Mesangial cell (primary cell): ENCODE measurements at places on chromosomes 11 and 22. TPM values are rescaled to one million over a fixed set of nuclear protein-coding genes. Genes with fewer than 3 reads are reported as not detected.

The SYT12 gene
- 0.49 and 1.9 TPM in 2 replicates for total RNA-seq

The SERPING1 gene
- 5.1 and 28.6 TPM in 2 replicates for total RNA-seq

The VSTM5 gene
- total RNA-seq, result under 0.01 and 0.38 TPM in 2 replicates

The CTR9 gene
- total RNA-seq, result 15.1 and 15.5 TPM in 2 replicates

The UCP3 gene
- 0.16 and 0.51 TPM in 2 replicates for total RNA-seq

The P2RY6 gene
- 1.3 and 9.1 TPM in 2 replicates for total RNA-seq

The TRIM49 gene
- total RNA-seq, result not detected in 2 replicates

The APOL5 gene
- not detected in 2 replicates for total RNA-seq

The H19 gene
- total RNA-seq, result 16.5 and 607 TPM in 2 replicates

The PRG3 gene
- not detected in 2 replicates for total RNA-seq

The SERHL2 gene
- 1.5 and 2.4 TPM in 2 replicates for total RNA-seq

The ZNF195 gene
- total RNA-seq, result 10.6 and 21.2 TPM in 2 replicates

The PRR5 gene
- 11.2 and 29.2 TPM in 2 replicates for total RNA-seq

The UBQLN3 gene
- not detected in 2 replicates for total RNA-seq
